ENCODE measurements at places on chromosomes 2 and 18.
A peak's percentile ranks its signal among the peaks of the same experiment; 100 is the strongest.

GRCh38 chr18:43572163-43572562 lies 294.9 kb upstream of the SYT4 start:
- no peak for DNase-seq

GRCh38 chr2:175855794-175856453 lies 146.1 kb downstream of the LNPK start:
- peak; percentile 18 for DNase-seq

- DNase-seq, result no peak
These were observed 1040.7 kb upstream of the SLC39A10 start for GRCh38 chr2:194616334-194616733.

- DNase-seq, result no peak
These were observed 3.6 kb downstream of the ECEL1 start for GRCh38 chr2:232483923-232484627.

- no peak for DNase-seq
These were observed 382.5 kb downstream of the ERBB4 start for GRCh38 chr2:212156088-212156487.

Measured in HCT116 (cell line).